ENCODE measurements at places on chromosomes 12 and 14.

DNA sequence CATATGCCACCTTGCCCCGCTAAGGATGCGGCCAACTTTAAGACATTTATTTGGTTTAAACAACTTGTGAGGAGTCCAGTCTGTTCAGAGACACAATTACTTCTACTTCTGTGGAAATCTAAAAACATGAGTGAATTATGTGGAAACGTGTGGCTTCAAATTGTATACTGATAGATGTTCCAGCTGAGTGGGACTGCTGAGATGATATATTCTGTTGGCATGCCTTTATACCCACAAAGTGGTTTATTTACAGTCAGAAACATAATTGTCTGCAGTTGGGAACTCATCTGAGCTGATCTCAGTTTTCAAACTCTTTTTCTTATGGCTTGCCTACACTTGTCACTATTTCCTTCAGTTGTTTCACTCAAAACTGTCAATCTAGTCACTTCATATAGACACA lies 67.8 kb downstream of the FLRT2 start:
- DNase-seq, result no peak

DNA sequence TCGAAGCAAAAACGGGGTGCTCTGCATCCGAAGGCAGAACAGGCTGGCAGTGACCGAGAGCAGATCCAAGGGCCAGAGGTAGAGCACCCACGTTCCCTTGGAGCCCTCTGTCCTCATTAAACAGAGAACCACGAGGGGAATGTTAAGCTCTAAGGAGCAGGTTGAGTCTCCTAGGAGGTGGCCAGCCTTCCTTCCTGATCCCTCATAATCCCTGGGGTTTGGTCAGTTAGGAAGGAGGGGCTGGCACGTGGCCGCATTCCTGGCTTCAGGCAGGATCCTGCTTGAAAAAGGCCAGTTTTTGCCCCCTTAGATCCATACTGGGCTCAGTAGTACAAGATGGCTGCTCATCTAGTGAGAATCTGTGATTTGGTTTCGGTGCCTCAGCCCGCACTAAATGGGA lies 57.2 kb downstream of the SLC24A4 start:
- DNase-seq, result no peak

DNA sequence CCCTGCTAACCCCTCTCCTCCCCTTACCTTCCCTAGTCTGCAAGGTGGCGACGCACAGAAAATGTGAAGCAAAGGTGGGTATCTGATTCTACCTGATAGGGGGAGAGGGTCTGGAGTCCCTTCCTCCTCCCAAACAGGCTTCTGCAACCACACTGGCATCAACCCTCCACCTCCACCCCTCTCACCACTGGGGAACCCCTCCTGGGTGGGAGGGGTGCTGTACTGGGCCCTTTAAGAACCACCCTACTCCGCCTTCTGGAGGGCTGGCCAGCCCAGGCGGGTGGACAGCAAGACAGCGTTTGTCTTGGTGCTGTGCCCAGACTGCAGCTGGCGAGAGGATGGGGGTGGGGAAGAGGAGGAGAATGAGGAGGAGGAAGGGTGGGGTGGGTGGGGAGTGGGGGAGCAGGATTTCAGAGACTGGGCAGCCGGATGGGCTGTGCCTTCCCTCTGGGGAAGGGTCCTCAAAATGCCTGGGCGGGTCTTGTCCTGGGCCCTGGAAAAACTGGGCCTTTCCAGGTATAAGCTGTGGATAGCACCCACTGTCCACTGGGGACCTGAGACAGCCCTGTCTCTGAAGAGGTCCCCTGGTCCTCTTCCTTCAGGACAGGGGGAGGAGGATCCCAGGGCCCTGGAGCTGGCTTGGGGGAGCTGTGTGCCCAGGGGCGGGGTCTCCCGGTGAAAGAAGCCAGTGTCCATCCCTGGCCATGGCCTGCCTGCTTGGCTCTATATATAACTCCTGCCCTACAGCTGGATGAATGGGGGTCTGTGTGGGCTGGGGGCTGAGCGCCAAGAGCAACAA lies 2.8 kb downstream of the TNS2 start:
- no peak for DNase-seq

DNA sequence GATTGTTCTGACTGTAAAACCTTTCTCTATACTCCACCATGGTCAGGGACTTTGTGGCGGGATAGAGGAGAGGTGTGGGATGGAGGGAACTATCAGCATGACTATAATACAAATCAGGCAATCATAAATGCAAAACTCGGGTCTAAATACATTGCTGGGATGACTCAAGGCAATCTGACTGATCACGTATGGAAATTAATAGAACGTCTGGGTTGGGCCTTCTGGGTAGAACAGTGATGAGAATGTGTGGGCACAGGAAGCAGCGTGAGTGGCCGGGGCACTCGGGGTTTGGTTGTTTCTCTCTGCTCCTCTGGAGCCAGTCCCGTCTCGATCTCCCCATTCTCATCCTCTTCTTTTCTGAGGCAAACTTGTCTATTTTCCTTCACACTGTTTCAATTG lies 485.8 kb downstream of the VRK1 start:
- no peak for DNase-seq

- no peak for DNase-seq
Measured at GRCh38 chr12:24060089-24060488, 110.6 kb upstream of the SOX5 start.

GRCh38 chr14:91350813-91351511 lies 66.7 kb downstream of the CCDC88C start:
- DNase-seq, result peak; percentile 60

- DNase-seq, result no peak
Measured at GRCh38 chr12:50047693-50048250, 9.6 kb upstream of the ASIC1 start.

DNA sequence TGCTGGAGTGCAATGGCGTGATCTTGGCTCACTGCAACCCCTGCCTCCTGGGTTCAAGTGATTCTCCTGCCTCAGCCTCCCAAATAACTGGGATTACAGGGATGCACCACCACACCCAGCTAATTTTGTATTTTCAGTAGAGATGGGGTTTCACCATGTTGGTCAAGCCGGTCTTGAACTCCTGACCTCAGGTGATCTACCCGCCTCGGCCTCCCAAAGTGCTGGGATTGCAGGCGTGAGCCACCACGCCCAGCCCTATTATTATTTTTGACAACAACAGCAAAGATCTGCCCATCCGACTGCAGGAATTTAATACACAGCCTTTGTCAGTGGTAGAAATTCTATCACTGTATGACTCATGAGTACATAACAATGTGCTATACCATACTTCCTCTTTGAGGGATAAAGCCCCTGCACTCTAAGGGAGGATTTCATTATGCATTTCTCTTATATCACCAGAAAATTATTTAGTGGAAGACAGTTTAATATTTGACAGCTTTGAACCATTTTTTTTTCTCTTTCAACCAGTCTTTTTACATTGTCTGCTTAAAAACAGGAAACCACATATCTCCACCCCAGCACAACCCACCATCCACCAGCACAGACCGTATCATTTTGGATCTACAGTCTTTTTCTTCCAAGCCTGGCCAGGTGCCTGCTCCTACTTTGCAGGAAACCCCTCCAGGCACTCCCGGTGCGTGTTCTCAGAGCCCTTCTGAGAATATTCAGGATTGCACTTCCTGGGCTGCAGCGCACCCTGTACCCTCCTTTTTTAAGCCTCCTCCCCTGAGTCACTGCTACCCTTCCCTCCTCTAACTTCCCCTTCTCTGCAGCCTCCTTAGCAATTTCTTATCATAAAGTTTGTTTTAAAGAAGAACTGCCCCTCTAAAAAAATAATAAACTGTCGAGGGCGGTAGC lies 594 bp downstream of the ARHGDIB start:
- DNase-seq, result peak; percentile 67

DNA sequence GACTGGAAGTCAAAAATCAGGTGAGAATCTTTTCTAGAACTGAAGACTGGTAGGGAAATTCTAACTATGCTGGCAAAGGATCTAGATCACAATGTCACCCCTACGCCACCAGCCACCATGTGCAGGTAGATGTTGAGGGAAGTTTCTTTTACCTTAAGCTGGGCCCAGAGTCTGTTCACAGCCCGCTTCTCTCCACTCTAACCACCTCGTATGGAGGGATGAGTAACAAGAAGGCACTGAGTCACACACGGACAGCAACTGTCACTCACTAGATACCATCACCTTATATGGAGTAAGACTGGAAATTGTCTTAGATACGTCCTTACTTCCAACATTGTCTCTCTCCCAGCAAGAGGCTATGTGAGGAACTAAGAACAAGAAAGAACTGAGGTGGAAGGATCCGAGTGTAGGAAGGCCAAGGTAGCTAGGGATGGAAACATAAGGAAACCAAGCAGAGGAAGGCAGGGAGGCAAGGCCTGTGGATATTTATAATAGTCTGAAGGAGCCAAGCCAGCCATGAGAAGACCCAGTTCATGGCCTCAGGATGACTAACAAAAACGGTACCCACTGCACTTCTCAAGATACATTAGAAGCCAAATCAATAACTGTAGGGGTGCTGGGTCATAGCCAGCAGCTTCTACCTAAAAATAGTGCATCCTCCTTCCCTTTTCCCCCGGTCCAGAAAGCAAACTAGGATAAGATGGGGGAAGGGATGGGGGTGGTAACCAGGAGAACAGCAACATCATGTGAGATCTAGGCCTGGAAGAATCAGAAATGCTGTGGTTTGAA lies 15.5 kb downstream of the REM2 start:
- no peak for DNase-seq

- DNase-seq, result no peak
Measured at GRCh38 chr14:32458720-32459119, 129.6 kb downstream of the AKAP6 start.

DNA sequence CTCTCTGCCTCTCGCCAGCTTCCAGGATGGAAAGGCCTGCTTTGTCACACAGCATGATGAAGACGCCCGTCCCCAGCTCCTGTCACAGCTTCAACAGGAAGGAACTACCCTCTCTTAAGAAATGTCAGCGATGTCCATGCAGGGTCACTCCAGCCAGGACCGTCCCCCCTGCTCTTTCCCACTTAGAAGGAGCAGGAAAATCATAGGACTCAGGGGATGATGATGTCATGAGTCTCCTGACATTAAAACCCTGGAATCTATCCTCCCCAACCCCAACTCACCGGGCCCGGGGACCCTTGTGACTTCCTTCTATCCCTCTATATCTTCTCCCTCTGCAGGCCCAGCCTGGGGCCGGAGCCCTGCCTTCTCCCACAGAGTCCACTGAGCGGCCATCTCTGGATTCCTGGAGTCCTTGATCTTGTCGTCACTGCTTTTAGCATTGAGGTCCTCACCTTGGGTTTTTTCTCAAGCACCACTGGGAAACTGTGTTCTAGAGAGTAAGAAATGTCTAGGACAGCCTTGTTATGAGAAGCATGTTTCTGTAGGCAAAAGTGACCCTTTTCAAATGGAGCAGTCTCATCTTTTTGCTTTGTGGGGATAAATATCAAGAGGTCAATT lies 42.8 kb upstream of the P2RX7 start:
- DNase-seq, result no peak

- peak; percentile 40 for DNase-seq
Measured at GRCh38 chr12:48197549-48197970, 5.5 kb downstream of the OR10AD1 start.

Data from CD4-positive, alpha-beta T cell treated with Interleukin-15 for 4 hours (primary cell).